ENCODE measurements at places on chromosomes 4 and X.

DNA sequence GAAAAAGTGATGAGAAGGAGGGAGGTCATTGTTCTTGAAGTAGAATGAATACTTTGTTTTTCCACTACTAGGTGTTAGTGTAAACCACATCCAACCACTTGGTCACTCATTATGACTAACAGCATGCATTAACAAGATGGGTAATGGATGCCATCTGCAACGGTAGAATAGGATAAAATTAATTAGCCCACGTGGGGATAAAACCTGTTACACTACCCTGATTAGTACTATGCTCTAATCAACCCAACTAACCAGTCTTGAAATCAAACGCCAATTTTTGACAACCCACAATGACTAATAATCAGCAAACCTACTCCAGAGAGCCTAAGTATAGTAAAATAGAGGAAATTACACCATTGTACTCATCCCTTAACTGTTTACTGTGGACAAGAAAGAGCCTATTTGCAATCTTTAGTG is 93.4 kb upstream of the MCF2 start:
- no peak for DNase-seq

- DNase-seq, result peak; percentile 15
Measured at GRCh38 chr4:2891294-2891693, 47.6 kb downstream of the ADD1 start.

DNA sequence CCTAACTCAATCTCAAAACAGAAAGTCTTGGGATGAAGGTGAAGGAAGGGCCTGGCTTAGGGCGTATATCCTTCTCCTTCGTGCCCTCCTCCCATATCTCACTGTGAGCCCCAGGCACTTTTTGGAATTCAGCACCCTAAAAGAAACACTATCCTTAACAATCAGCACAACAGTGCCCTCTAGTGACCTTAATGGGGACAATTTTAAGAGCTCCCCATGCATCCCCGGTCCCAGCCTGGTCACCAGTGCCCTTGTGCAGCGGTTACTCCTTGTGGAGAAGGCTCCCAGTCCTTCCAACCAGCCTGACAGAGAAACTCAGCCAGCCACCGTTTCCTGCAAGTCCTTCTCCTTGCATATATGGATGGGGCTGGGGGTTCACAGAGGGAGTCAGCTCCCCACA is 4.2 kb downstream of the PAK3 start:
- DNase-seq, result no peak

GRCh38 chrX:121169099-121170035 is 122.0 kb downstream of the GLUD2 start:
- DNase-seq, result no peak

- no peak for DNase-seq
Measured at GRCh38 chrX:153875391-153876111, 10.4 kb downstream of the L1CAM start.

- DNase-seq, result no peak
Measured at GRCh38 chr4:14293582-14293981, 666.1 kb upstream of the BOD1L1 start.

DNA sequence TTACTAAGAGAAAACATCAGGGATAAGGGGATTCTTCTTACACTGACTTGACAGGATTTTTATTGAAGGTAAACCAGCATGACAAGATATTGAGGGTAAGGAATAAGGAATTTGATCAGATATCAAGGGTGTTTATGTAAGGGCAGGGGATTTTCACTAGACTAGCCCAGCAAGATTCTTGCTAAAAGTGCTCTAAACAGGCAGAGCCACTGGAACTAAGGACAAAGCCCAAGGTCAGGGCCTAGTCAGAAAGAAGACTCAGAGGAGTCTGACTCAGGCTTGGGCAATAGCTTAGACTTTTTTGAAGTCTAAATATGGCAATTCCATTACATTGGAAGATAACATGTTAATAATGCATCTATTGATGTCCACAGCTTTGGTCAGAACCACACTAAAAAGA is 6.5 kb upstream of the GLRA3 start:
- no peak for DNase-seq

- DNase-seq, result no peak
Measured at GRCh38 chr4:162494935-162495334, 331.1 kb upstream of the FSTL5 start.

DNA sequence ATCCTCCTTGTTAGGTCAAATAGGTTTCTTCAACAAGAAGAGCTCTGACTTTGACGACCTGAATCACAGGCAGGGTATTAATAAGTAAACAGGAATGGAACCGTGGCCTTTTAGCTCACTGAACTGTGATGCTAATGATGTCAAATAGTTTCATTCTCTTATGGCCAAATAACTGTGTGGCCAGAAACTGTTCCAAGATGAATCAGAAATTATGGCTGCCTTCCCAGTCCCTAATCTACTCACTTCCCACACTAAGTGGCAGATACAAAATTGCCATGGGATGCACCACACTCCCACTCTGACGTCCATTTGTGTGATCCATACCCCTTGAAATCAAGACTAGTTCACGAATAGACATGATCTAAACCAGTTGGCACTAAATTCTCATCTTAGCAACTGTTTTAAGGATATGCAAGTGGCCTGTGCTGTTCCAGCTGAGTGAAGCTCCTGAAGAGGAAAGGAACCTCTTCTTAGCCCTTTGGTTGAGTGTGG is 455.4 kb downstream of the IL15 start:
- DNase-seq, result no peak

GRCh38 chr4:112196461-112196860 is 35.1 kb upstream of the AP1AR start:
- no peak for DNase-seq

All from GM12864 (cell line).